ENCODE measurements at places on chromosomes 1 and 21. TPM values are rescaled to one million over a fixed set of nuclear protein-coding genes. Genes with fewer than 3 reads are reported as not detected.

DNA sequence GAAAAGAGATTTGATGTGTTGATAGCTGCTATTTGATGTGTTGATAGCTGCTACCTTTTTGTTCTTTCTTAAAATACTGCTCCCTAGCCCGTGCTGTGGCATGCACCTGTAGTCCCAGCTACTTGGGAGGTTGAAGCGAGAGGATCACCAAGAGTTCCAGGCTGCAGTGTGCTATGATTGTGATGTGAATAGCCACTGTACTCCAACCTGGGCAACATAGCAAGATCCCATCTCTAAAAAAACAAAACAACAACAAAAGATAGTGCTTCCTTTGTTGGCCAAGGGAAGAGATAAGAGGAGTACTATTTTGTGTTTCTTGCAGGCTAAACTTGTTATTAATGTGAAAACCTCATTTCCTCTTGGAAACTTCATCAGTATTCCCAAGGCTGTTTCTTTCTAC lies 6.1 kb downstream of the GPSM2 start:
- no peak for DNase-seq

DNA sequence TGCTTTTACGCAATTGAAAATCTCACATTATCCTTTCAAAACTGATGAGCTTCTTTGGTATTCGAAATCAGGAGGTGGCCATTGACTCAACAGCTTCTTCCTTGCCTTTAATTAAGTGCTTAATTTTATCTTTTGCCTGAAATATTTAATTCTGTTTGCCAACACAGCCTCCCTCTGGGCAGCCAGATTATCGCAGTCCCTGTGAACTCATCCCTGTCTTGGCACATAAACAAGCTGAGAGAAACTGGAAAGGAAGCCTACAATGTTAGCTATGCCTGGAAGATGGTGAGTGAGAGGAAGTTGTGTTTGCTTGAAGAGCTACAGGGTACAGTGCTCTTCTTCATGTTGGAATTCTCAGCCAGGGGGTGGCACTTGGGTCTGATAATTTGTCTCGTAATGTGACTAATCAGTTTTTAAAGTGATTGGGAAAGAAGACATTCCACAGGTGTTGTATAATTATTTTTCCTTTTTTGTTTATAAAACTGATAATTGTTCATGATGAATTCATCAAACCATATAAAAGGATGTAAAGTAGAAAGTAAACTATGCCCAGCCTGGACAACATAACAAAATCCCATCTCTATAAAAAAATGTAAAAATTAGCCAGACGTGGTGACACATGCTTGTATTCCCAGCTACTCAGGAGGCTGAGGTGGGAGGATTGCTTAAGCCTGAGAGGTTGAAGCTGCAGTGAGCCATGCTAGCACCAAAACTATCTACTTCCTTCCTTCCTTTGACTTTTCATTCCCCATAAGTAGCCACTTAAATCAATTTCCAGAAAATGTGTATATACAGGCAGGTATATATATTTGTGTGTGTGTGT lies 90.1 kb upstream of the RAVER2 start:
- no peak for DNase-seq

DNA sequence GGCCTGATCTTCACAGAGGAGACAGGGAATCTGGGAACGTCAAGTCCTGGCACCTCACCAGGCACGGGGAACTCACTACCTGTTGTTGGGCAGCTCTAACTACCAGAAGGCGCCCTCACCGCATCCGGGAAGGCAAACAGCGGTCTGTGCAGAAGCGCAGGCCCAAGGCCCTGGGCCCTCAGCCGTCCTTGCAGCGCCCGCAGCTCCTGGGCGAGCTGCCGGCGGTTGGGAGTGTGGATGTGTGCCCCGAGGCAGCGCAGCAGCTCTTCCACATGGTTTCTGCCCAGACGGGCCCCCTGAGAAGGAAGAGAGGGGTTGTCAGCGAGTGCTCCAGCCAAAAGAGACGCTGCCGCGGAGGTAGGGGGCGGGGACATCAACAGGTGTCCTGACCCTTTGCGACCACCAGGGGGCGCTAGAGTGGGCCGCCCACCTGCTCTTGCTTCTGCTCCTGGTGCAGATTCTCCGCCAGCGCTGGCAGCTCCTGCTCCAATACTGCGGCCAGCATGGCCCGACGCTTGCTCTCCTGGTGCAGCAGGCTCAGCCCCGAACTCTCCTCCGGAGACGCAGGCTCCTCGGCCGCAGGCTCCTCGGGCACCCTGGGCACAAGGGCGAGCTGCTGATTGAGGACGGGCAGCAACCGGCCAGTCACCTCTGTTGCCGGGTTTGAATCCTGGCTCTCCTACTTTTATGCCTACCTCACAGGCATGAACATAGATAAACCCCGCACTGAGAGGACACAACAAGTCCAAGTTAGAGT lies 9.3 kb downstream of the MAP3K6 start:
- peak; percentile 83 for DNase-seq

DNA sequence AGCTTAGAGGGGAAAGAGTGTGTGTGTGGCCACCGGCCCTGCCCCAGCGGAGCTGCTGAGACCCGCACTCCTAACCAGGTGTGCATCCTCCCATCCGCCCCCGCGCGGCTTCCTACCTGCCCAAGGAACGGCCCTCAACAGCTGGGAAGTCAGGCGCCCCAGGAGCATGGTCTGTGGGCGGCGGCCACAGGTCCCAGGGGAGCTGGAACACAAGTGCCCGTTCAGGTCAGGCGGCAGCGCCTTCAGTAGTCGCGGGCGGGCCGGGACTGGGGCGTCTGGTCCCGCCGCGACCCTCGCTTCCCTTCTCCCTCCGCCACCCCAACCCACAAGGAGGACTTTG lies 448 bp downstream of the AURKAIP1 start:
- DNase-seq = no peak

DNA sequence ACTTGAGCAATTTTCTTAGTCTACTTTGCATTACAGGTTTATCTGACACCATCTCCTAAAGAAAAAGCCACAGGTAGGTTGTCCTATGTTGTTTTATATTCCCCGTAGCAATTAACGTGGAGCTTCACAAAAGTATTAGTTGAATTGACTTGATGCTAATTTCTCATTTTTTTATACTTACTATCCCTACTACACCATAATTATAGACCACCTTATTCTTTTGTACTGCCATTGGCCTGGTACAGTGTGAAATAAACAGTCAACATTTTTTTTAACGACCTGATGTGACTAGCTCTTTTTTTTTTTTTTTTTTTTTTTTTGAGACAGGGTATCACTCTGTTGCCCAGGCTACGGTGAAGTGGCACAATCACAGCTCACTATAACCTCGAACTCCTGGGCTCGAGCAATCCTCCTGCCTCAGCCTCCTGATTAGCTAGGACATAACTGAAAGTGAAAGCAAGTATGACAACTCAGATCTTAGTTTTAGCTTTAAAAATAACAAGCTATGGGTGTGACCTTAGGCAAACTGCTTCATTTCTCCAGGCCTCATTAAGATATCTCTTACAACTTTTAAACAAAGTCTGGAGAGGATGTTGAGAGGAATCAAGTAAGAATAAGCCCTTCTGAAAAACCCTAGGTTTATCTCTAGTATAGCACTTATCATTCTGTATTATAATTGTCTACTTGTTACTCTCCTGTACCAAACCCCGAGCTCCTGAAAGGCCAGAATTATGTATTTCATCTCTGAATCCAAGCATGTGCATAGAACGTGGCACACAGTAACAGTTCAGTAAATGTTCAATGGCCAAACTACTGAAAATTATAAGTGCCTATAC lies 49.5 kb downstream of the LUZP1 start:
- DNase-seq = no peak

MTHFR gene
- 113 TPM for total RNA-seq

STYXL2 gene
- 0.23 TPM for total RNA-seq

Measured in upper lobe of left lung (tissue), 6 donors.